ENCODE measurements at places on chromosomes 12 and 14.

DNA sequence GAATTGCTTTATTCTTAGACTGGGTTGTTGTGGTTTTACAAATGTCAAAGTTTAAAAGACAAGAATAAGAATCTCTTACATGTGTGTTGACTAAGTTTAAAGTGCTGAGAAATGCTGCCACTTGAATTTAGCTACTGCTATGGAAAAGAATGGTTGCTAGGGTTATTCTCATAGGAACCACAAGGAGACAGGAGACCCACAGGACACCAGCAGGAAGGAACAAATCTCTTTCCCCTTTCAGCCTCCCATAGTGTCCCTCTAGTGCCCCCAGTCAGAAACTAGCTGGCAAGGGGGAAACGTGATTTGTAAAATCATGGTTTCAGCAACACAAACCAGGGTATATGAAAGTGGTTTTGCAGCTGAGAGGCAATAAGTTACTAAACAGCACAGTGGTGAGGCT lies 102.7 kb downstream of the ST8SIA1 start:
- no peak for DNase-seq

DNA sequence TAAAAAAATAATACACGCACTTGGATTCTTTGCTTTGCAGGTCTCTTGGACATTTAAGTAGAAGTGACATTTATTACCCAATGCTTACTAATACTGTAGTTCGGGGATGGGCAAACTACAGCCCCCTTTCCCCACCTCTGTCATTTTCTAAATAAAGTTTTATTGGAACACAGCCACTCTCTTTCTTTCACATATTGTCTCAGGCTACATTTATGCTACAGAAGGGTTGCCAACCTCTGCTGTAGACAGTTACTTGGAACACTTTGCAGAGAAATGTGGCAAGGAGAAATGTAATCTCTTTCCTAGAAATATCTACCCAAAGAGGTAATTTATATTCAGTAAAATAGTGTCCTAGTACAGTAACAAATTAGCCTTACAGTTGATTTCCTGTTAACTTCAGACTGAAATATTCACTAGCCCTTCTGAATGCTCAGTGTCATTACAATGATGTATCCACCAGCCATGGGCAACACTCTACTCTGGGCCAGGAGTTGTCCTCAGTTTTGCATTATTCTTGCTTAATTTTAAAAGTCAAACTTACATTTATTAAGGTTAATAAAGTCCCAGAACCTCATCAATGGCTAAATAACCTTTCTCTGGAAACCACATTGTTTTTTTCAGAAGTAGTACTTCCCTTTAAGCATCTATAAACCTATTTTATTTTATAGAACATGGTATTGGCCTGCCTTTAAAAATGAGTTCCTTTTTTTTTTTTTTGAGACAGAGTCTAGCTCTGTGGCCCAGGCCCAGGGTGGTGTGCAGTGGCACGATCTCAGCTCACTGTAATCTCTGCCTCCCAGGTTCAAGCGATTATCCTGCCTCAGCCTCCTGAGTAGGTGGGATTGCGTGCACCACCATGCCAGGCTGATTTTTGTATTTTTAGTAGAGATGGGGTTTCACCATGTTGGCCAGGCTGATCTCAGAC lies 269.6 kb upstream of the AMIGO2 start:
- DNase-seq, result no peak

GRCh38 chr12:92143258-92143657 lies 2.4 kb downstream of the BTG1 start:
- DNase-seq, result no peak

GRCh38 chr14:90274019-90274418 lies 17.7 kb downstream of the PSMC1 start:
- no peak for DNase-seq

- DNase-seq, result no peak
These were observed 5.6 kb downstream of the ORMDL2 start for GRCh38 chr12:55823419-55823818.

- no peak for DNase-seq
These were observed 6.0 kb upstream of the ASB2 start for GRCh38 chr14:93982230-93983007.

GRCh38 chr14:104844306-104845032 lies 20.6 kb upstream of the CEP170B start:
- no peak for DNase-seq

DNA sequence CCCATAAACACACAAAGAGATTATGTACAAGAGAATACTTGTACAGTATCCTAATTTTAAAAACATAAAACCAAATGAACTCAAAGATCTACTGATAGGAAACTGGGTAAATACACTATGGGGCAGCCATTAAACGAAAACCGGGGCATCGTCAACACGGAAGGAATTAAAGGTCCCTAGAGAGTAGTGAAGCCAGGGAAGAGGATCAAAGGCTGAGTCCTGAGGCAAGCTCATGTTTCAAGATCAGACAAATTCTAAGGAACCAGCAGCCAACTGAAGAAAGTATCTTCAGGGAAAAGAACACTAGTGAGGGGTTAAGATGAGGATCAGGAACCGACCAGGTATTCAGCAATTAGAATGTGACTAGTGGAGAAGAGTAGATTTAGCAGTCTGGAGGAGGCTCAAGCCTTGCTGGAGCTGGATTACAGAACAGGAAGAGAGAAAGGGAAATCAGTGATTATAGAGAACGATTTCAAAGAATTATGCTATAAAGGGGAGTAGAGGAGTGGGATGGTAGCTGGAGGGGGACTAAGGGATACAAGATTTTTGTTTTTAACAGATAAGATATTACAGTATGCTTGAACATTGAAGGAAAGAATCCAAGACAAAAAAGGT lies 23.7 kb downstream of the SEL1L start:
- DNase-seq, result no peak

- DNase-seq, result no peak
These were observed 4.9 kb downstream of the PRICKLE1 start for GRCh38 chr12:42584651-42585111.

GRCh38 chr12:55742719-55743405 lies at the start of gene GDF11:
GDF11 (plus strand) TSS chr12:55743122; CDS start chr12:55743317, 195 bp downstream.
- DNase-seq, result peak; percentile 45

GRCh38 chr12:55681142-55682077 lies 26.3 kb downstream of the ITGA7 start:
- no peak for DNase-seq

- DNase-seq, result no peak
These were observed 20.9 kb downstream of the PDE6H start for GRCh38 chr12:14993537-14994266.

DNA sequence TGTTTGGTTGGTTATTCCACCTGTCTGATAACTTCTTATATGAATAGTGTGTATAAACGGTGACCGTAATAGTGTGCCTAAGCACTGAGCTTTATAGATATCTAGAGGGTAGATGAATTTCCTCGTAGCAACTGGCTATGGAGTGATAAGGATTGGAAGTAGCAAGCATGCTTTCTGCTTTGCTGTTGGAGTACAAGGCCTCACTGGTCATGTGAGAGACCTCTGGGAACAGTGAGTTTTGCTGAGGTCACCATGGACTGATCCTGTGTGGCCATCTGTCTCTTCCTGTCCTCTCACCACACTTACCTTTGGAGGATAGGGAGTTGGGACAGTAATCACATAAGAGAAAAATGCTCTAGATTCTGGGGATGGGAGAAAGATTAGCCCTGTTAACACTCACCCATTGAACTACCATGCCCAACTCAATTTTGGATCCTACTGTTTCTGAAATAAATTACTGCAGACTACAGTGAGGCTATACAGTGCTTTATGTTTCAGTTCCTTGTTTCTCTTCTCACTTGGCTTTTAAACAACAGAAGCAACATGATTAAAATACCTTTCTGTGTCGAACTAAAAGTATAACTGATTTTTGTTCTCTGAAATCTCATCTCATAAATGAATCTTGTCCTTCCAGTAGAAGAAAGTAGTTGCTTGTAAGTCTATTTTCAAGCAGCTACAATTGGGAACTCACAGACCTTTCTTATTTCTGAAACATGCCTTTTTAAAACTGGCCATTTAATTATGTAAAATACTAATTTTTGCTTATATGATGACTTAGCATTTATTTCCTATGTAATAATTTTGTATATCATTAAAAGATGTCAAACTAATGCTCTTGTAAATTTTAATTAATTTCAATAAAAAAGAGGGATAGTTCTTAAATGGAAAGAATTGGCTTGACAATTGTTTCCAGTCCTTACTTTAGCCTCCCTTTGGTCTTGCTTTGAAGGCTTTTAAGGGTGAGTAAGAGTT lies 8.3 kb downstream of the TMX1 start:
- no peak for DNase-seq

DNA sequence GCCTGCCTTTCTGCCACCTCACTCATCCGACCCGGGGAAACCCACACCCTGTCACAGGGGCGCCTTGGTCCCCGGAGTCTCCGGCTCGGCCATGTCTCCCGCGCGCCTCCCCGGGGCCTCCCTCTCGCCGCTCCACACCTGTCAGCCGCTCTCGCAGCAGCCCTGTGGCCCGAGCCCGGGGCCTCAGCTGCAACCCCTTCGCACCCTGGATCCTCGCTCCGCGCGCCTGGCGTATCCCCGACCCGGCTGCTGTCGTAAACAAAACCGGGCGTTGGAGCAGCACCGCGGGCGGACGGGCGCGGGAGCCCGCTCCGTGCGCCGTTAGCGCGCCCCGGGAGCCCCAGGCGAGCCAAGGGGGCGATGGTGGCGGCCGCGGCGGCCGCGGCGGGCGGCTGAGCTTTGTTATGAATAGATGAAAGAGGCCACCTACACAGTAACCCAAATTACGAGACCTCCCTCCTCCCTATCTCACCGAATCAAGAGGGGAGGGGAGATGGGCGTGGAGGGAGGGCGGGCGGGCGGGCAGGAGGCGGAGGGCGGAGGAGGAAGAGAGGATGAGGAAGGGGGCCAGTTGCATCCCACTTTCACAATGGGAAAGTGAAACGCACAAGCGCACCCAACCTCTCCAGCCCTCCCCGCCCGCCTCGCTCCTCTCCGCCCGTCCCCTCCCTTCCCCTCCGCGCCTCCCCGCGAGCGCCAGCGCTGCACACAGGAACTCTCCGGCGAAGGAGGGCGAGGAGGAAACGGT lies at the start of gene PLXNC1:
TSS of gene PLXNC1 (plus strand) at position 587 of the 748 bp plus-strand sequence. CDS start 395 bp downstream, outside the sequence.
- peak; percentile 56 for DNase-seq

DNA sequence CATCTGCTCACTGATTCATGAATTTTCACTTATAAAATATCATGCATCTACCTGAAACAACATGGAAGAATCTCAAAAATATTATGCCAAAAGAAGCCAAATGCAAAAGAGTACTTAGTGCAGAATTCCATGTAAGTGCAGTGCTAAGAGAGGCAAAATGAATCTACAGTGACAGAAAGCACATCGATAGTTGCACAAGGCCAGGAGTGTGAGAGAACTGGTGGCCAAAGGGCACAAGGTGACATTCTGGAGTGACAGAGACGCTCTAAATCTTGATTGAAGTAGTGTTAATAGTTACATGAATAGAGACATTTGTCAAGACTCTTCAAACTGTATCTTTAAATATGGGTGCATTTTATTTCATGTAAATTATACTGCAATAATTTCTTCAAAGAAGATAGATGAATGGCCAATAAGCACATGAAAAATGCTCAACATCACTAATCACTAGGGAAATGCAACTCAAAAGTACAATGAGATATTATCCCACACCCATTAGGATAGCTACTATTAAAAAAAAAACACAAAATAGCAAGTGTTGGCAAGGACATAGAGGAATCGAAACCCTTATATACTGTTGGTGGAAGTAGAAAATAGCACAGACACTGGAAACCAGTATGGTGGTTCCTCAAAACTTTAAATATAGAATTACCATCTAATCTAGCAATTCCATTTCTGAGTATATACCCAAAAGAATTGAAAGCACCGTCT lies 71.7 kb upstream of the KICS2 start:
- no peak for DNase-seq

GRCh38 chr12:118017926-118018325 lies 1.4 kb downstream of the RFC5 start:
- DNase-seq, result no peak

GRCh38 chr12:122785503-122785902 lies 11.1 kb downstream of the CCDC62 start:
- no peak for DNase-seq

GRCh38 chr12:20450591-20451180 lies 82.3 kb downstream of the PDE3A start:
- DNase-seq, result no peak

DNA sequence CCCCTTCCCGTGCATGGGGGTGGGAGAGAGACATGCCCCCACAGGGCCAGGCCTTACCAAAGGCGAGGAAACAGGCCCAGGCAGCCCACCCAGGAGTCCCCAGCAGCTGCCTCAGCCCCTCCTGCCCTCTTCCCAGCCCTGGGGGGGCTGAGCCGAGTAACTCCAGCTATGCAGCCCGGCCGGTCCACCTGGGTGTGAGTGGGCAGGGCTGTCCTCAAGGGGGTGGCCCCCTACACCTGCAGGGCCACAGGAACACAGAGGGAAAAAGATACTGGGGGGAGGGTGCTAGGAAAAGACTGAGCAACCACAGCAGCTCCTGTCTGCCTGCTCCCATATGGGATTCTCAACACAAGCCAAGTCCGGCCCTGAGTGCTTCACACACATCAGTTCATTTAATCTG lies 7.6 kb downstream of the FIGNL2 start:
- no peak for DNase-seq

- peak; percentile 69 for DNase-seq
These were observed 896 bp downstream of the EIF5 start for GRCh38 chr14:103334644-103335622.

- DNase-seq, result no peak
These were observed 4.4 kb downstream of the KMT2D start for GRCh38 chr12:49055978-49056754.

DNA sequence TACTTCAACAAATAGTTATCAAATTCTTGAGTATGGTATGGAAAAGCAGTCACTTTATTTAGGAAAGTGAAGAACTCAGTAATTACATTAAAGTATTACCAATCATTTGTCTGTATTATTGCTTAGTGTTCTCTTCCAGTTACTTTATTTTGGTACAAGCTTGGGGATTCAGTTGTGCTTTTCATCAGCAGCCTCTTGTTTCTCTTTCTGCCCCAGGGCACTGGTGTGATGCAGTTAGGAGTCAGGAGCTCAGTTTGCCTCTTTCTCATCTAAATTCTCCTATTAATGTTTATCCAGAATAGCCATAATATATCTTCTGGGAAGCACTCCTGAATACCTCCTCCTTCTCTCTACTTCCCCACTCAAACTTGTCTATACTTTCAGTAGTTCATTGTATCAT lies 25.7 kb downstream of the PMCH start:
- no peak for DNase-seq

DNA sequence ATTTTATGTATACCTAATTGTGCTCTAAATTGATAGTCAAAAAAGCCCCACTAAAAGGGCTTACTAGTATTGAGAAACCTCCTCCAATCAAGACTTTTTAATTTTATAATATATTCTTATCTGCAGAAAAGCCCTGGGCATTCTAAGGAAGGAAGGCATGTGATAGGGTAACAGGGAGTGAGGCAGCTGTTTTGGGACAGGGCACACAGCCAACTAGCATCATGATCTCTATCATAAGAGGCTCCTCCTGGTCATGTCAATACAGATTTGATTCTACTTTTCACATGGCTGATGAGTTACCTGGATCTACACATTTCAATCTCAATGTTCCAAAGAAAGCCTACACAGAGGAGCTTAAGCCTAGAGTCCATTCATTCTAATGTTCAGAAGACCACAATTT lies 9.1 kb downstream of the ADAM20 start:
- no peak for DNase-seq

DNA sequence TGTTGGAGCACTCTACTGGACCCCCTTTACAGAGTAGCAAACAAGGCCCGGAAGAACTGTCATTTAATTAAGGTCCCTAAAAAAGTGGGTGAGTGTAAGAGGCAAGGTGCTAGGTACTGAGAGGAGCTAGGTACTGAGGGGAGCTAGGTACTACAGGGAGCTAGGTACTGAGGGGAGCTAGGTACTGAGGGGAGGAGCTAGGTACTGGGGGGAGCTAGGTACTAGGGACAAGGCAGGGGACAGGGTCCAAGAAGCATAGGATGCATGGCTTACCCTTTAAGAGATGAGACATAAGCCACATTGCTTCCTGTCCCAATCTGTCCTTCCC lies 4.9 kb downstream of the KRT5 start:
- DNase-seq, result no peak

Data from activated naive CD4-positive, alpha-beta T cell (primary cell).